Left forelimb (tissue), 1 donor: ENCODE measurements at places on chromosomes 11 and 22.
A peak's percentile ranks its signal among the peaks of the same experiment; 100 is the strongest.

DNA sequence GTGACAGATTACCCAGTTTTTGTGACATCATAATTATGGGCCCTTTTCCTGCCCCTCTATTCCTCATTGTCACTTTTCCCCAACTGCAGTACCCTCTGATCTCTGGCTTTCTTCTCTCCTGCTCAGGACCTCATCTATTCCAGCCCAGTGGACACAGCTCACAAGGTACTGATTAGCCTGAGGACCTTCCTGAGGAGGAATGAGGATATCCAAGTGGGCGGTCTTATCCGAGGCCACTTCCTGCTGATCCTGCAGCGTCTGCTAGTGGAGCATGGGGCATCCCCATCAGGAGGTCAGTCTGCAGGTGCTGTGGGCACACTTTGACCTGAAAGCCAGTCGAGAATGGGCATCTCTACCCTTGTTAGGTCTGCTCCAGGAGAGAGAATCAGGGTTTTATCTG lies 24.5 kb upstream of the CCDC134 start:
- no peak for DNase-seq

DNA sequence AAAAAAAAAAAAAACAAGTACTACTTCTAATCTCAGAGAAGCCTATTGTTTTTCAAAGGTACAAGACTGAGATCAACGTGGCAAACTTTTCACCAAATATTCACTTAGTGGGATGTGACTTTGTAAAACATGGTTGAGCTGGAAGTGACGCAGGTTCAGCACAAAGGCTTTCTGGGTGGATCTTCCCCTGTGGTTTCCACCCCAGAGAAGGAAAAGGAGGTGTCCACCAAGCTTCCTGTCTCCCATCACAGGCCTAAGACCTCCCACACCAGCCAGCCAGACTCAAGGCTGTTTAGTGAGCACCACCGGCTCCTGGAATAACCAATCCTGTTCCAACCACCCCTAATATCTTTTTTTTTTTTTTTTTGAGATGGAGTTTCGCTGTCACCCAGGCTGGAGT lies 5.7 kb downstream of the TMEM184B start:
- no peak for DNase-seq

GRCh38 chr22:35330258-35330861 lies 30.7 kb downstream of the TOM1 start:
- no peak for DNase-seq

- no peak for DNase-seq
Measured at GRCh38 chr11:76700177-76701100, 29.9 kb upstream of the LRRC32 start.

- DNase-seq, result no peak
Measured at GRCh38 chr11:92993004-92993403, 23.6 kb downstream of the MTNR1B start.

- no peak for DNase-seq
Measured at GRCh38 chr11:7892840-7893254, 38.2 kb downstream of the OR10A6 start.

DNA sequence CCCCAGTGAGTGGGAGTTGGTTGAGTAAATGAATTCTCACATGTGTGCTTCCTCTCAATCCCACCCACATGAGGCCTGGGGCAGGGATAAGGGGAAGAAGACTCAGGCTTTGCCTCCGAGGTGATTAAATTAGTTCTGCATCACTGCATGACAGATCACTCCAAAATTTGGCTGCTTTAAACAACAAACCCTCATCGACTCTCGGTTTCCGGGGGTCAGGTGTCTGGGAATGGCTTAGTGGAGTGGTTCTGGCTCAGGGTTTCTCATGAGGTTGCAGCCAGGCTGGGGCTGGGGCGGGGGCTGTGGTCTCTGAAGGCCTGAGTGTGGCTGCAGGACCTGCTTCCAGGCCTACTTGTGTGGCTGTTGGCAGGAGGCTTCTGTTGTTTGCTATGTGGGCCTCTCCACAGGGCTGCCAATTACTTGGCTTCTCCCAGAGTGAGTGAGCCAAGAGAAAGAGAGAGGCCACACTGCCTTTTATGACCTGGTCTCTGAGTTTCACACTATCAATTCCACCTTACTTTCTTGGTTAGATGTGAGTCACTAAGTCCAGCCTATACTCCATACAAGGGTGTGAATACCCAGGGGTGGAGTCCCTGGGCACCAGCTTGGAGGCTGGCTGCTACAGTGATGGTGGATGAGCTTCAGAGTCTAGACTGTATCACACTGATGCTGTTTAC lies 15.9 kb downstream of the MOGAT2 start:
- peak; percentile 65 for DNase-seq

- DNase-seq, result no peak
Measured at GRCh38 chr11:45383224-45383623, 97.1 kb upstream of the SYT13 start.

- no peak for DNase-seq
Measured at GRCh38 chr11:123255909-123256308, 60.9 kb upstream of the CLMP start.

DNA sequence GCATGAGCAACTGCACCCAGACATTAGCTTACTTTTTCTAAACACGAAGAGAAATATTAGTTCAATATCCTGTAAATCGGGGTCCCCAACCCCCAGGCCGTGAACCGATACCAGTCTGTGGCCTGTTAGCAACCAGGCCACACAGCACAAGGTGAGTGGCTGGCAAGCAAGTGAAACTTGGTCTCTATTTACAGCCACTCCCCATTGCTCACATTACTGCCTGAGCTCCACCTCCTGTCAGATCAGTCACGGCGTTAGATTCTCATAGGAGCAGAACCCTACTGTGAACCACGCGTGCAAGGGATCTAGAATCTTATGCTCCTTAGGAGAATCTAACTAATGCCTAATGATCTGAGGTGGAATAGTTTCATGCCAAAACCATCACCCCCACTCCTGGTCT lies 27.8 kb upstream of the DEPDC7 start:
- DNase-seq, result no peak

DNA sequence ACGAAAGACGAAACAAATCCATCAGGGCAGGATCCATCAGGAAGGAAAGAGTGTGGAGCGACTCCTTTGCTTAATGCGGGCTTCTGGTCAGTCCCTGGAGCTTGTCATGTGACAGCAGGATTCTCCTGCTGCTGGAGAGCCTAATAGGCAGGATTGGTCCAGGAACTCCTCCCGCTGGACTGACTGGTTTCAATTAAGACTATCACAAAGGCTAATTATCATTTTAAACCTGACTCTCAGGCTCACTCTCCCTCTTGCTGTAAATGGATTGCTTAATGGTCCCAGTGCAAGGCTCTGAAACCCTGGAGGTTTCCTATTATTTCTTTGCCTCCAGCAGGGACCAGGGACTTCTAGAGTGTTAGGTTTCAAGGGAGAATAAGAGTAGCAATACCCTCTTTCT lies 493.8 kb downstream of the NTM start:
- no peak for DNase-seq

- no peak for DNase-seq
Measured at GRCh38 chr11:120539667-120540369, 28.3 kb downstream of the GRIK4 start.

GRCh38 chr11:125123194-125123946 lies 11.9 kb upstream of the TMEM218 start:
- DNase-seq, result no peak

DNA sequence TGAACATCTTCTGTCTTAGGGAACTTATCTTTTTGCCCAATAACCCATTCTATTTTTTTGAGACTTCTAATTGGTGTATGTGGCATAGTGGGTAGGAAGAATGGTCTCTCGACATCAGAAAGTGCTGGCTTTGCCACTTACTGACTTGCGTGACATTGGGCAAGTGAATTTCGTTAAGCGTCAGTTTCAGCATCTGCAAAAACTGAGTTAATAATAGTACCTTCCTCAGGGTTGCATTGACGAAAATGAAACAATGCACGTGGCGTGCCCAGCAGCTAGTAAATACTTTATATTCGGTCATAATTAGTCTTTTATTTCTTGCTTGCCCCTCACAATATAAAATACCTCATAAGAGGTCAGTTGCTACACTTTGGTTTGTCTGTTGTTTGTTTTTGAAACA lies 12.5 kb upstream of the GRIK4 start:
- DNase-seq, result no peak
